Natural killer cell treated with Interleukin-12 subunit alpha and Interleukin-12 subunit beta and Interleukin-15 and Interleukin-18, amount 100 ng/mL, for 72 hours (primary cell): ENCODE measurements at places on chromosomes 6 and 20.

DNA sequence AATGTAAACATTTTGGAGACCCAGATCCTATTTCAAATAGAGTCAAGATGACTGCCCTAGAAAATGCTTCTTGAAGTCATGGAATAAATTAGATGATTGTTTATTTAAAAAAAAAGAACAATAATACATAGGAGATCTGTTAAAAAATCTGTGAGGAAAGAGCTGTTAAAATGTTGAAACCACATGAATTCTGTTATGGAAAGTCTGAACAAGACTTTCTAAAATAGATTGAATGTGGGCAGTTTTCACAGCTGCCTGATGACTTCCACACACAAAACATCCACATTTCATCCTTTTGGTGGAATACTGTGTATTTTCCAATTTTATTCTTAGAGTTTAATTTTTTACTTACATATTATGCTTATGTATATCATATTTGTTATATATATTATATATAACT is 186.1 kb downstream of the LAMA2 start:
- H3K4me1 ChIP-seq = no peaks in the 10 kb centered on the region
- H3K27me3 ChIP-seq = peaks cover 6% of the 10 kb centered on the region
- DNase-seq = no peak
- no peaks in the 10 kb centered on the region for H3K36me3 ChIP-seq
- H3K4me3 ChIP-seq = no peak overlapping the region

DNA sequence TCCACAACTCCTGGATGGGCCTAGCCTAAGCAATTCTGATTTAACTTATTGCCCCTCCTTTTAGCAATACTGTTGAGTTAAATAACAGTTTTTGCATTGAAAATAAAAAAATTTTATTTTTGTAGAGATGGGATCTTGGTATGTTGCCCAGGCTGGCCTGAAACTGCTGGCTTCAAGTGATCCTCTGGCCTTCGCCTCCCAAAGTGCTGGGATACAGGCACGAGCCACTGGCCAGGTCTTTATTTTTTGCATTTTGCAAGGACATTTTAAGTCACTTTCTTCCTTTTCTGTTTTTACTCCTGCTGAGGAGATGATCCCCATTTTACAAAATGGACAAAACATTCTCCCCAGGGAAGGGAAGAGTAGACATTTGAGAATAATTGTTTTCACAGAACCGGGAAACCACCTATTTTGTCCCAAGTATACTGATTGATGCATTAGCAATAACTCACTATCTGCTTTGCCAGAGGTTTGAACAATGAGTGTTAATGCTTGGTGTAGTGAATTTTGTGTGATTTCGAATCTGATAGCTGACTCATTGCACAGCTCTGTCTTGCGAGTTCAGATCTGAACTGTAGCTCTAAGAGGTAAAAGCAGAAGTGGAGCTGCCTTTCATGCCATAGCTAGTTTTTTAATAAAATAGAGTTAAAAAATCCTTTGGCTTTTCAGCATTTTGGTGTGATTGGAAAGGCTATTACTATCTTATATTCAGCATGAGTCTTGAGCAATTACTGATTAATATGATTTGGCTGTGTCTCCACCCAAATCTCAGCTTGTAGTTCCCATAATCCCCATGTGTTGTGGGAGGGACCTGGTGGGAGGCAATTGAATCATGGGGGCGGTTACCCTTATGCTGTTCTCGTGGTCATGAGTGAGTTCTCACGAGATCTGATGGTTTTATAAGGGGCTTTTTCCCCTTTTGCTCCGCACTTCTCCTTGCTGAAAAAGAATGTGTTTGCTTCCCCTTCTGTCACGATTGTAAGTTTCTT is 20.9 kb downstream of the IGF2R start:
- H3K4me1 ChIP-seq = peaks cover 84% of the 10 kb centered on the region
- peak overlapping the region; percentile 80 for H3K4me3 ChIP-seq
- H3K36me3 ChIP-seq = peaks cover 38% of the 10 kb centered on the region
- H3K27me3 ChIP-seq = no peaks in the 10 kb centered on the region
- H3K27ac ChIP-seq = peak overlapping the region; percentile 99
- no peak for DNase-seq

DNA sequence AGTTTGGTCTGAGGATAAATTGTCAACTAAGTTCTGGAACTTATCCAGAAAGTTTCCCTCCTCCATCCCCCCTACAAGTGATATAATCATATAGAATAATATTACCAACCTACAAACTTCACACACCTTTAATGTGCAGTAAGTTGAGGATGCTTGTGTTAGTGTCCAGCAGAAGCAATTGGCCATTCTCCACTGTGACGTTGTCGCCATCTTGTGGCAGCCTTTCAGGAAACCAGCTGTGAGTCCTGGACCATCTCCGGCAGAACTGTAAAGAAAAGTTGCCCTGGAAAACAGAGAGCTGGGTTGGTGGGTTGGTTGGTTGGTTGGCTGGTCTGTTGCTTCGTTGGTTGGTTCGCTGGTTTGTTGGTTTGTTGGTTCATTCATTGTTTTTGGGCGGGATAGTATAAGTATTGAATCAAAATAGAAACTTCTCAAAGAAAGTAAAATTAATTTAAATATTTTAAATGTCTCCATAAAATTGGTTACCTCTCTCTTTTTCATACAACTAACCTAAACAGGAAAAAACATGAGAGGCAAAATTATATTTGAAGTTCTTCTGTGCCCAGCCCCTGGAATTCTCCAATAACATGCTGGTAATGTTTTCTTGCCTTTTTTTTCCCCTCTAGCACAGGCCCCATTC is 127.5 kb downstream of the PKHD1 start:
- no peaks in the 10 kb centered on the region for H3K4me1 ChIP-seq
- no peak overlapping the region for H3K4me3 ChIP-seq
- no peak overlapping the region for H3K27ac ChIP-seq
- DNase-seq = no peak

- no peak overlapping the region for H3K4me3 ChIP-seq
- H3K36me3 ChIP-seq = no peaks in the 10 kb centered on the region
- no peak for DNase-seq
- no peak overlapping the region for H3K27ac ChIP-seq
Measured at GRCh38 chr20:48866936-48867335, 39.1 kb upstream of the PREX1 start.
